Stimulated activated CD8-positive, alpha-beta memory T cell treated with anti-CD3 and anti-CD28 coated beads, Interleukin-4, amount 100 ng/mL, for 1 hour (primary cell): ENCODE measurements at places on chromosomes 11 and 22.

GRCh38 chr22:32331236-32331917 is 26.3 kb upstream of the RFPL3 start:
- no peak for DNase-seq

DNA sequence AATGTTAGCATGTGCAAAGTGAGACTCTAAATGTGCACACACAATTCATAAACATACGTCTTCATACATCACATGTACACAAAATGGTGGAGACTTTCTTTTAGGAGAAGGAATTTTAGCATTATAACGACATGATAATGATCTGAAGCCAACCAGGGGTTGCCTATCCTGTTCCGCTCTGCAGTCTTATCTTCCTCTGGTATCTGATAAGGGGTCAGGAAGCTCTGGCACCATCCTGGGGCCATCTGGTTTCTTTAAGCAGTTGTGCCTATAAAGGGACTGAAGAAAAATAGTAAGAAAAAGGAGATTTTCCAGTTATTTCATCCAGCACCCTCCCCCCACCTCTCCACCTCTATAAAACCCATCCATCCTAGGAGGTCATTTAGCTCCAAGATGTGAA is 5.8 kb upstream of the NUP50 start:
- no peak for DNase-seq

GRCh38 chr11:121766991-121767390 is 314.2 kb upstream of the SORL1-AS1 start:
- DNase-seq = no peak

DNA sequence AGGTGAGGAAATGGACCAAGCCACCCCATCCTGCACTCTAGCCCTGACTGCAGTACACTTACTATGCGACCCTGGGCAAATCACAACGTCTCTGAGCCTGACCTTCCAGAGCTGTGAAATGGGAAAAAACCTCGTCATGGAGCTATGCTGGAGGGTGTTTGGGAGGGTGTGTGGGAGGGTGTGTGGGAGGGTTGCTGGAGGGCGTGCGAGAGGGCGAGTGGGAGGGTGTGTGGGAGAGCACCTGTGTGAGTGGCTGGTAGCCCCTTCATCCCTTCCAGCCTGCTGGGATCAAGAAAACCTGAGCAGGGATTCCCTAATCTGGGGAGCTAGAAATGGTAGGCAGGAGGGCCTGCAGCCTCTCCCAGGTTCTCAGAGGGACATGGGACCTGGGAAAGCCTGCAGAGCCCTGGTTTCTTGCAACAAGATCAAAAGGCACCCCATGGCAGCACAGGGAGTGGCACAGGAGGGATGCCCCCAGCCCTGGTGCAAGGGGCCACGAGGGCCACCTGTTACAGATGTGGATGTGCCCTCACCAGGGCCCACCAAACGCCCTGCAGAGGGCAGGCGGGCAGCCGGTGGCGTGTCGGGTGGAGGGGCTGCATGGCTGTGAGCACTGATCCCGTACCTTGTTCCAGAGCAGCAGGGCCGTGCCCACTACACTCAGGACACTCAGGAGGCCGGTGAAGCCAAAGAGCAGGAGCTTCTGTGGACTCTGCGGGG is 23.2 kb downstream of the NFAM1 start:
- no peak for DNase-seq

DNA sequence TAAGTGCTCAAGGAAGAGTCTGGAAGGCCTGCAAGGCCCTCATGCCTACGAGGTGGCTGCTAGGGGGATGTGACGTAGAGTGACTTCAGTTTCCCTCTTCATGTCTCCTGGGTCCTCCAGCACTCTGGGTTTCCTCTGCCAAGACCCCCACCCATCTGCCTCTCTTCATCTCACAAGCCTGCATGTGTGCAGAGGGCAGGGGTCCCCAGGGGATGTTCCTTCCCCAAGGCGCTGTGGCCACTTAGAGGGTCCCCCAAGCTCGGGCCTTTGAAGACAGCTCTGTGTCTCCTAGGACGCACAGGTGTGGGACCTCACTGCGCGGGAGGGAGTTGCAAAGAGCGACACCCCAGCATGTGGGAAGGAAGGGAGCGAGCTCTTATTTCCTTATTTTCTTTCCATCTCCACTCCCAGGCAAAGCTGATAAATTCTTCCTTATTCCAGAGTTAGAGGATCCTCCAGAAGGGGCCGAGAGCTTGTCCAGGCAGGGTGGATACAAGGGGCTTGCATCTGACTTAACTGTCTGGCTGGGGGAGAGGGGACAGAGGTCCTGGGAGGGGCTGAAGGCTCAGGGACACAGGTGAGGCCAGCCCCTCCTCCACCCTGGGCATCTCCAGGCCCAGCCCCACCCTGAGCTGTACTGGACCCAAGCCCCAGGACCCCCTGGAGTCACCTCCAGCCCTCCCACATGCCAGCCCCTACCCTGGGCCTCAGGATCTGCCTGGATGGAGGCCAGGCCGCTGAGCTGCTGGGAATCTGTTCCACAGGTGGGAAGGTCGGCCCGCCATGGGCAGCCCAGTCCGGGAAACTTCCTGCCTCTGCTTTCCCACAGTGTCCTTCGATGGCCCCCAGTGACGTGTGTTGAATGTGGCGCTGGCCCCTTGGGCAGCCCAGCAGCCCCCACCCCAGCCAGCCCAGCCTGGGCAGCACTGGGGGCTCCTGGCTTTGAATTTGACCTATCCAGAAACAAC is 59.7 kb upstream of the KCNQ1OT1 start:
- no peak for DNase-seq

DNA sequence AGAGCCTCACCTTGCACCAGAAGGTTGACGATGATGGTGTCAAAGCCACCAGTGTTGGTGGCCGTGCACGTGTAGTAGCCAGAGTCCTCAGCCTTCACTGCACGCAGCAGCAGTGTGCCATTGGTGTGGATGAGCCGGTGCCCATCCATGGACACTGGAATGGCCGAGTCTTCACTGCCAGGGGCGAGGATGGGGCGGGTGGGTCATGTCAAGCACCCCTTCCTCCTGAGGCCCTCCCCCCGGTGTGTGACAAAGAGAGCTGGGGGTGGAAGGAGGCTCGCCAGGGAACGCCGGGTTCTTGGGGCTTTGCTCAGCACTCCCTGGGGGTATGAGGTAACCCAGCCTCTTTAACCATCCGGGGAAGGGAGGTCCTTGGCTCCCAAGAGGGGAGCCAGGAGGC is 111.6 kb downstream of the CEP164 start:
- DNase-seq = no peak

GRCh38 chr22:49590851-49591445 is 236.7 kb downstream of the BRD1 start:
- no peak for DNase-seq

GRCh38 chr22:40599731-40600130 is 36.8 kb downstream of the MRTFA start:
- no peak for DNase-seq

- DNase-seq = no peak
Observed at GRCh38 chr11:106077609-106078455, at the start of gene AASDHPPT. TSS of gene AASDHPPT (plus strand) at chr11:106077662. CDS start at chr11:106077711, 49 bp downstream.
